ENCODE measurements at places on chromosomes 7 and 10.
A peak's percentile ranks its signal among the peaks of the same experiment; 100 is the strongest.

- DNase-seq, result no peak
These were observed 179.9 kb upstream of the KLF14 start for GRCh38 chr7:130913639-130914553.

DNA sequence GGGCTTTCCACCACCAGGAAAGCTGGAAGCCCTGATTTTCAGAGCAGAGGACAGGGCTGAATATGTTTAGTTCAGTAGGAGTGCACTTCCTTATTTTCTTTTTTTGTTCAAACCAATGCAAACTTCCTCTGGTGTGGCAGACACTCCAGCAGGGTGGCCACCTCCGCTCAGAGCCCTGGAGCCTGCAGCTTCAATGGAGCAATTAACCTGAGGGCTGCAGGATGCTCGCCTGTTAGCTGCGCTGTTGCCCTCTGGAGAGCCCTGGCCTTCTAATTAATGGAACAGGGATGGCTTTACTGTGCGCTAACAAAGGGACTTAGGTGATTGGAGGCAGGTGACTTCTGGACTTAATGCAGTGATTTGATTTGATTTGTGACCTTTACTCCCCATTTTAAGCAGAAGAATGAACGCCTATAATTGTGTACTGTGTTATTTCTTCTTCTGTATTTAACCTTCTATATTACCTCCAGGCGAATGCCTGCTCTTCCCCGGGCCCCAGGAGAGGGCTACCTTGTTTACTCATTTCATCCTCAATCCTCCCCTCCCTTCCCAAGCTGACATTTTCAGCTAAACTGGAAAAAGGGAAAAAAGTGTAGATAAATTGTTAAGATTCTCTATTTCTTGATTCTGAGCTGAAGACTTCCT, 123.0 kb upstream of the CTBP2 start:
- DNase-seq, result peak; percentile 20

DNA sequence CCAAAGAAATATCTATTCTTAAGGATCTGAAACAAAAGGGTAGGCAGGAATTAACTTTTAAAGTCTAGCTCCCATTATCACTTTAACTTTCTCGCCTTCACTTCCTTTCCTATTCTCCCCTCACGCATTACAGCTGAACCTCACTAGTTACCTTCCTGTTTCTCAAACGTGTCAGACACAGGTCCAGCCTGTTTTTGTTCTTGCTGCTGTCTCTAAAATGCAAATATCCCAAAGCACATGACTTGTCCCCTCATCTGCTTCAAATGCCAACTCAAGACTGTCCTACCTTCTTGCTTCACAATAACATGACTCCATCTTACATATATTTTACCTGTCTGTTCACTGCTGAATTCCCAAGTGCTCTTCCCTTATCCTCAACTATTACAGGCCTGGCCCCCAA, 17.6 kb downstream of the ZDHHC6 start:
- DNase-seq, result no peak

GRCh38 chr7:43647673-43648472, 65.0 kb downstream of the STK17A start:
- DNase-seq, result peak; percentile 91
